ENCODE measurements at places on chromosomes 1 and 21. TPM values are rescaled to one million over a fixed set of nuclear protein-coding genes. Genes with fewer than 3 reads are reported as not detected.
A peak's percentile ranks its signal among the peaks of the same experiment; 100 is the strongest.

LRRC7 gene
- 0.11 TPM for total RNA-seq

CFHR2 gene
- not detected for total RNA-seq

PLA2G4A gene
- 1.1 TPM for total RNA-seq

PTPN22 gene
- total RNA-seq, result not detected

OR14K1 gene
- not detected for total RNA-seq

ASTN1 gene
- total RNA-seq, result 0.41 TPM

CCDC18 gene
- total RNA-seq, result 10.5 TPM

SAMD13 gene
- 3.1 TPM for total RNA-seq

BCAN gene
- total RNA-seq, result 4.1 TPM

KPRP gene
- not detected for total RNA-seq

HUNK gene
- total RNA-seq, result 3.2 TPM

- DNase-seq, result no peak
Observed at GRCh38 chr1:225580238-225581099, 72.5 kb downstream of the ENAH start.

DNA sequence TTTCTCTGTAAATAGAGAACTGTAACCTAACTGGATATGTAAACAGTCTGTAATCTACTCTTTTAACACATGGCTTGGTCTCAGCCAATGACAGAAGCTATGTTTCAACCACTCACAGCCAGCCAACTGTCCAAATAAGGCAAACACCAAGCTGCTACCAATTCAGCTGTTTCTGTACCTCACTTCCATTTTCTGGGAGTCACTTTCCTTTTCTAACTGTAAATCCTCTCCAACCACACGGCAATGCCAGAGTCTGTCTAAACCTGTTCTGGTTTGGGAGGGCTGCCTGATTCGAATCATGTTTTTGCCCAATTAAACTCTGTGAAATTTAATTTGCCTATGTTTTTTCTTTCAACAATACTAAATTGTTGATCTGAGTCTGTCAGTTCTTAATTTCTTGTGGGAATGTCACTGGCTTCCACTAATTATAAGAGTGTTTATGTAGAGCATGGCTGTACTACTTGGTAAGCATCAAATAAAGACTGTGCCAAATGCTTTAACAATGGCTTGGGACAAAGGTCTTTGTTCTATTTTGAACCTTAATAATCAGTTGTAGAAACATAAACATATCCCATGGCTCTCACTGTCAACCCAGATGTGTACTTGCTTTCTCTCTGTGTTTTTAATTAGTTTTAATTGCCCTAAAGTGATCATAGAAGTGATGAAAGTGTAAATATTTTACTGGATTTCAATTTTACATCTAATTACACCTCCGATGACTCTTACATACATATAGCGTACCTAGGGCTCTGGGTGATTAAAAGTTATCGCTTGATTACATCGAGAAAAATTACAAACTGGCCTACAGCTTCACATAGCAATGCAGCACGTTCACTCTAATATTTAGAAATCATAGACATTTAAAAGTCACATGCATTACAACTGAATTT lies 1144.6 kb upstream of the TMPRSS15 start:
- no peak for DNase-seq

DNA sequence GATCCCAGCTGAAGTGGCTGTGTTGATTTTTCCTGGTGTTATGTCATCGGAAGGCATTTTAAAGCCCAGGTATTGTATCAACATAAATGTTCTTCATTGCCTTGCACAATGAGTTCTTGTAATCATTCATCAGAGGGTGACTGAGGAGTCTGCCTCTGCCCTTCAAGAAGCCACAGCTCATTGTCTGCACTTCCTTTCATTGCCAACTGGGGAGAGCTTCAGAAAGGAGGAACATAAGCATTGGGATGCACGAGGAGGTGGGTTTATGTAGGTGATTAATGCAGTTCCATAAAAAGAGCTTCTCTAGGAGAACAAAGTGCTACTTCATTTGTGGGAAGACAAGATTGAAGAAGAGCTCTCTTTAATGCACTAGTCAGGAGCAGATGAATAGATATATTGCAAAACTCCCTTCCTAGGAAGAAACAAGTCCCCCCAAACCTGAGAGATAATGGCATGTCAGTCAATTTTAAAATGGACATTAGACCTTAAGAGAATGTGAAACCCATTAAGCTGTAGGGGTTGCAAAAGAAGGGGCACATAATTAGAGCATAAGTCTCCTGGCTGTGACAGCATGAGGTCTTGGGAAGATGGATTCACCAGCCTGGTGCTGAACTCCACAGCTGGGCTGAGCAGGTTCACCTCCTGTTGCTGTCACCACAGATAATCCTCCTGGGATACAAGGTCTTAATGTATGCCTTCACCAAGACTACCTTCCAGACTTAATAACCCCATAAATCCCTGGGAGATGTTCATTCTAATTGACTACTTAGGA lies 124.6 kb downstream of the BACH1 start:
- no peak for DNase-seq

- DNase-seq, result no peak
Observed at GRCh38 chr1:96376846-96377245, 344.7 kb upstream of the PTBP2 start.

GRCh38 chr1:38274974-38275373 lies 228.4 kb upstream of the POU3F1 start:
- DNase-seq, result no peak

GRCh38 chr1:160432371-160432786 lies 32.0 kb downstream of the VANGL2 start:
- DNase-seq, result no peak

DNA sequence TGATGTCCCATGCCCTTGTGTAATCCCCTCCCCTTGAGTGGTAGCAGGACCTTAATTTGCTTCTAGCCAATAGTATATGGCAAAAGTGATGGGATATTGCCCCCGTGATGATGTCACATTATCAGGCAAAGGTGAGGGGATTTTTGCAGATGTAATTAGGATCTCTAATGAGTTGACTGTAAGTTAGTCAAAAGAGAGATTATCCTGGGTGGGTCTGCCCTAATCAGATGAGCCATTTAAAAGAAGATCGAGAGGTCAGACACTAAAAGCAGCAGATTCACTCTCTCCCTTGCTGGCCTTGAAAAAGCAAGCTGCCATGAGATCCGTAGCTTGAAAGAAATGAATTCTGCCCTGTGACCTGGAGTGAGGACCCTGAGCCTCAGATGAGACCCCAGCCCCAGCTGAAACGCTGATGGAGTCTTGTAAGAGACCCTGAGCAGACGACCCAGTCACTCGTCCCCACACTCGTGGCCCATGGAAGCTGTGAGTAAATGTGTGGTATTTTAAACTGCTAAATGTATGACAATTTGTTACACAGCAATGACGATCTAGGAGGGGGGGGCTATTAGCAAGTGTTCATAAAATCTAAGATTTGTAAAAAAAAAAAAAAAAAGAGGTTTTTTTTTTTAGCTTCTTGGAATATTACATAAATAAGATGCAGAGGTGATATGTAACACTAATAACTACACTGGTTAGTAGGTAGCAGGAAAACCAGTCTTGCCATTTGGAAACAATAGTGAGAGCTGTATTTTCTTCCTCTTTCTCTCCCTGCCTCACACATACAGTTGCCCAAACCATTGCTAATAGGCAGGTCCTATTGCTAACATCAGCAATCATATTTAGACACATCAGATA lies 50.3 kb upstream of the TARBP1 start:
- DNase-seq, result no peak

DNA sequence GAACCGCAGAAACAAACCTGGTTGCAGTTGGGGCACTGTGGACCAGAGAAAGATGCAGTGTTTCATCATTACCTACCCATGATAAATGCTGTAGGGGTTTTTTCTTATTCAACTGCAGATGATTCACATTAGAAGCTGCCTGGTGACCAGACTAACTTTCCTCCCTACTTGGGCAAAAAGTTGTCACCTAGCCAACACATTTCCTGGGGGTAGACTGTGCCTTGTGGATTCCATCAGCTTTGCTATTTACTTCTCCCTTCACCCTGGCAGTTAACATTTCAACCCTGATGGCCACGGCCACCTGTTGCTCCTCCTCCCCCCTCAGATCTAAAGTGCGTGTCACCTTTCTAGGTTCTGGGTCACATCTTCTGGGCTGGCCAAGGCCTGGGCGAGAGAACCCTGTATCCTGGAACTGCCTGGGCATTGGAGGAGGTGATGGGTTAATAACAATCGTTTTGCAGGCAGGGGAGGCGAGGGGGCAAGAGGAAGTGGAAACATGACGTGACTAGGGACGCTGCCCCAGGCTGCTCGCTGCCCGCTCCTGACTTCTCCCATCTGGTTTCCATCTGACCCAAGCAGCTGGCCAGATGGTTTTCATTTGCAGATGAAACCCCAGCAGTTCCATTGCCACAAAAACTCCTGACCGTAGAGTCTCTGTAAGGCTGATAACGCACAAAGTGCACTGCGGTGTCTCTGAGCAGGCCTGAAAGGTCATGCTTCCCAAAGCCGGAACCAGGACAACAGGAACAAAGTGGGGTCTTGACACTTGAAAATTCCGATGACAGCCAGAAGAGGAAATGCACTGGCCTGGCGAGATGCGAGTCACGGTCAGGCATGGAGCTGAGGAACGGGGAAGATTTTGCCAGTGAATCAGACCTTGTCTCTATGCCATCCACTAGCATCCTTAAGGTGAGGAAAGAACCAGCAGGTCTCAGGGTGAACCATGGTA lies 36.6 kb downstream of the CAPZB start:
- no peak for DNase-seq

GRCh38 chr1:6016191-6016865 lies 24.1 kb upstream of the NPHP4 start:
- DNase-seq, result peak; percentile 37

DNA sequence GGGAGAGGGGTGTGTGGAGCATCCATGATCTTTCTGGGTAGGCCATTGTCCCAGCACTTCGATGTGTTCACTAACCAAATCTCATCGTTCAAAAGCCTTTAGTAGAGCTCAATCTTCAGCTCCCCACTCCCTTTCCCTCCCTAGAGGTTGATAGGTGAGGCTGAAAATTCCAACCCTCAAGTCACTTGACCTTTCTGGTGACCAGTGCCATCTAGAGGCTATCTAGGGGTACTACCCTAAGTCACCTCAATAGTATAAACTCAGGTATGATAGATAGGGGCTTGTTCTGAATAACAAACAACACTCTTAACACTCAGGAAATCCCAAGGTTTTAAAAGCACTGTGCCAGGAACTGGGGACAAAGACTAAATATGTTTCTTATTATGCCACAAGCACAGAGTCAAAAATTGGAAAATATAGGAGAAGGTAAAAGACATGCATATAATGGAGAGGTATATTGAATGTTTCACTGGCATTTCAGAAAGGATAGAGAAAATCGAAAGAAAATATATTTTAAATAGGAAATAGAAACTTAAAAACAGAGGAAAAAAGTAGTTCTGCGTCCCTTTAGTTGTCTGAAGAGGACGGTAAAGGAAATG lies 42.9 kb upstream of the CD53 start:
- DNase-seq, result peak; percentile 62

DNA sequence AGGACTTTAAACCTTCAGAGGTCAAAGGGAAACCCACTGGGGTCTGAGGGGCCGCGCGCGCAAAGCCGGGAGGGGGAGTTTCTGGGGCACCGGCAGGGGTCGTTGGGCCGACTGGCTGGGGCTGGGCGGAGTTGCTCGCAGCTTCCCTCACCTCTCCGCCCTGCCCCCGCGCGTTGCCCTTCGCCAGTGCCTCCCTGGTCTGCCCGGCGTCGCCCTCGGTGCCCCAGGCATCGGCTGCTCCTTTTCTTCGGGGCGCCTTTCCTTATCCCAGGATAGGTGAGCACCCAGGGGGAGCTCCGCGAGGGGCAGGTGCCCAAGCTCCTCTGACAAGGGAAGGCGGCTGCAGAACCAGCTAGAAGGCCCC lies 390 bp upstream of the NGF start:
- DNase-seq, result peak; percentile 90

- DNase-seq, result no peak
Observed at GRCh38 chr21:46477765-46478164, 19.1 kb downstream of the DIP2A start.

DNA sequence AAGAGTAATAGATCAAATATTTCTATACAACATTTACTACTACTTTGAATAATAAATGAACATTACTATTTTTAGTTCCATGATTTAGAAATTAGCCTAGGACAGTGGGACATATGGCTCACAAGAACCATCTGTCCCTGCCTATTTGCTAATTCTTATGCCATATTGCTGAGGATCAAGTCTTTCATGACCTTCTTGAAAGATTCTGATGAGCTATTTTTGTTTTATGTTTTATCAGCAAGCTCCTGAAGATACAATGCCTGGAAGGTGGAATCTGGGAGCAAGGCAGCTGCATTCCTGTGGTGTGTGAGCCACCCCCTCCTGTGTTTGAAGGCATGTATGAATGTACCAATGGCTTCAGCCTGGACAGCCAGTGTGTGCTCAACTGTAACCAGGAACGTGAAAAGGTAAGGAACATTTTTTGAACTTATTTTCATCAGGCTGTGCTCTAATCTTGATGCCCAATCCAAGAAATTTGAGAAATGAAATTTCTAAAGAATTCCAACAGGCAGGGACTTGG lies 326.7 kb downstream of the PAPPA2 start:
- DNase-seq, result no peak

DNA sequence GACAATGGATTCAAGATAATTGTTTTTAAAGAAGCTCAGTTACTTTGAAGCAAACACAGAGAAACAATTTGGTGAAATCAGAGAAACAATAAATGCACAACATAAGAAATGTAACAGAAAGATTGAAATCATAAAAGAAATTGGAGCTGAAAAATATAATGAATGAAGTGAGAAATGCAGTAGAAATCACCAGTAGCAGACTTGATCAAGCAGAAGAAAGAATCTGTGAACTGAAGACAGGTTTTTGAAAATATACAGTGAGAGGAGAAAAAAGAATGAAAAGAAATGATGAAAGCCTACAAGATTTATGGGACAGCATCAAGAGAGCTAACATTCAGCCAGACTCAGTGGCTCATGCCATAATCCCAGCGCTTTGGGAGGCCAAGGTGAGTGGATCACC lies 4.2 kb upstream of the SELP start:
- DNase-seq, result no peak

Data from H7 (cell line).